ENCODE measurements at places on chromosomes 2 and 18.

DNA sequence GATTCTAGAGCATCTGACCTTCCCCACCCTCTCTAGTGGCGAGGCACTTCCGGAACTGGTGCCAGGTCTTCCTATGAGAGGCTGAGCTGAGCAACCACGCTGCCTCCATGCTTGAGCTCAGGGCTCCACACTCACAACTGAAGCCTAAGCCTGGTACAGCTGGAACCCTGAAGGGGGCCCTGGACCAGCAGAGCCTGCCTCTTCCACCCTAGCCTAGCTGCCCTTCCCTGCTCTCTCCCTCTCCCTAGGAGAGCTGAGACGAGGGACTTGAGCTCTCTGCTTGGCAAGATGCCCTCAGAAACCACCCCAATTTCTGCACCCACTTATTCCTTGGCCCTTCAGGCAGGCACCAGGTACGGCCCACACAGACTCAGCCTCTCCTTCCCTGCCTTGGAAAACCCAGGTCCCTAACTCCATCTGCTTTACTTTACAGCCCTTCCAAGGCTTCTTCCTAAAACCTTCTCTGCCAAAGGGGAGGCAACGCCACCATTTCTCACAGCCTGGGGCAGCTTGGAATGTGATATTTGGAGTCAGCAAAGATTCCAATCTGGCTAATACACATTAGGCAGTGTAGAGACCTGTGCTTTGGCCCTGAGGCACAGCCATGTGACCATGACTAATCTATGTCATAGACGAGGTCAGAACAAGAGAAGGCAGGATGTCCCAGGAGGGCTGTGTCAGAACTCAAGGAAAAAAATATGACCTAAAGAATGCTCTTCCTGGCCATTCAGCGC is 18.8 kb downstream of the COX7A2L start:
- DNase-seq = no peak

- DNase-seq = no peak
Observed at GRCh38 chr2:147847746-147848391, 3.0 kb downstream of the ACVR2A start.

- DNase-seq = no peak
Observed at GRCh38 chr18:654601-655000, 2.9 kb upstream of the TYMS start.

GRCh38 chr2:66437109-66437690 is 2.3 kb downstream of the MEIS1 start:
- no peak for DNase-seq

DNA sequence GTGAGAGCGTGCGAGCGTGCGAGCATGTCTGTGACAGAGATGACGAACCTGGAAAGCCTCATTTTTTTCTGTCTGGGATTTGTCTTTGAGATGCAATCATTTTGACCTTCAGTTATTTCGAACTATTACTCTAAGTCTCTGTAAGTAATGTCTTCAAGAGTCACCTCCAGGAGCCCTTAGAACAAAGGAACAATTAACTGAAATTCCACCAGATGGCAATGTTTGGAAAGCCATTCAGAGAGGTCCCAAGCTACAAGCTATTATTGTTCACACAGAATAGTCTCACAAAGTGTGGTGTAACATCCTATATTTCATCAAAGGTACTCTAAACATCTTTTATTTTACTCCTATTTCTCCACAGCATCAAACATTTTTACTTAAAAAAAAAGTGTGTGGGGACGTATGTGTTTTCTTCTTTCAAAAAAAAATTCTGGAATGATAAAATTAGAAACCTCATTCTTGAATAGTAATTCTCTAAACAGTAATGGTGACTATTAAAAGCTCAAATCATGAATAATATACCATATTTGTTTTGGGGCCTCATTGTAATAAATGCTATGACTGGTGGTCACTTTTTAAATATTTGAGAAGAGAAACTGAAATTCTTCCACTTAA is 35.1 kb upstream of the MAPRE2 start:
- DNase-seq = no peak

- DNase-seq = no peak
Observed at GRCh38 chr2:121232626-121233265, 52.3 kb downstream of the TFCP2L1 start.

GRCh38 chr18:65215865-65216466 is 534.8 kb upstream of the CDH7 start:
- DNase-seq = no peak

All from anterior cingulate cortex (tissue), 58 donors.